GM23338 (cell line): ENCODE measurements at places on chromosomes 11 and 22.

GRCh38 chr11:119608781-119609180 lies 120.2 kb downstream of the NECTIN1 start:
- DNase-seq, result peak; percentile 49

GRCh38 chr11:44004452-44005062 lies 43.2 kb upstream of the ACCSL start:
- DNase-seq, result no peak

- DNase-seq, result no peak
Observed at GRCh38 chr11:44257338-44258189, 52.4 kb downstream of the ALX4 start.

DNA sequence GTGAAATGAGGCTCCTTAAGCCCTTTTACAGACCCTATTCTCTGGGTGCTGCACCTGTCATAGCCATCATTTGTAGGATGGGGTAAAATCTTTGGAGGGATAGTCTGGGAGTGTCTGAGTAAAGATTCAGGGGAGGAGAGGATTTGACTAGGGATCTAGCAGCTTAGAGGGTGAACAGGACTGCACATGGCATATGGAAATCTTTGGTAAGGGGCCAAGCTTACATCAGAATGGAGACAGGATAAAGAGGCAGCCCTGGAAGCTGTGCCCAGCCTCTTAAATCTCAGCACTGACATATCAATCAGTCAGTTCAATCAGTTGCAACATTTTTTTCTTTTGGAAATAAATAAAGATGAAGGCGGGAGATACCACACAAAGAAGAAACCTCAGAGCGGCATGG lies 301.8 kb upstream of the CADM1 start:
- no peak for DNase-seq
